Activated CD4-positive, alpha-beta memory T cell treated with anti-CD3 and anti-CD28 coated beads, Interleukin-2, amount 10 ng/mL, durations not matched to agents 7 days and 5 days (primary cell): ENCODE measurements at places on chromosomes 12 and 14. TPM values are rescaled to one million over a fixed set of nuclear protein-coding genes. Genes with fewer than 3 reads are reported as not detected.

GRCh38 chr12:108890208-108890607, 10.3 kb downstream of the DAO start:
- H3K27ac ChIP-seq: no peak overlapping the region
- H3K36me3 ChIP-seq: peaks cover 2% of the 10 kb centered on the region
- H3K4me3 ChIP-seq: no peak overlapping the region
- H3K27me3 ChIP-seq: peaks cover 5% of the 10 kb centered on the region
- H3K4me1 ChIP-seq: no peaks in the 10 kb centered on the region

DNA sequence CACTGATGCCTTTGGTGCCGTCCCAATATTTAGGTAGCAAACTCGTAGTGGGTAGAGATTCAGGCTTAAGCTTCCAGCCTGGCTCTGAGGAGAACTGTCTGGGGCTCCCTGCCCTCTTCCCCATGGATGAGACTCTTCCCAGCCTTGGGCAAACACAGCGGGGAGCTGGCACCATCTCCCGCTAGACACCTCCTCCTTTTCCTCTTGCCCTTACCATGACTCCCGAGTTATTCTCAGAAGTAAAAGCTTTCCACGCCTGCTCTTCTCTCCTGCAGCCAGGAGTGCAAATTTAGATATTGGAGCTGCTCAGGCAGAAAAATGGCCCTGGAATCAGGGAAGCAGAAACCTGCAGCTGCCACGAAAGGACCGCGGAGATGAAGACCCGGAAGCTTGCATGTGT, 45.6 kb upstream of the RBM19 start:
- no peaks in the 10 kb centered on the region for H3K36me3 ChIP-seq
- no peak for DNase-seq
- no peaks in the 10 kb centered on the region for H3K4me1 ChIP-seq
- H3K4me3 ChIP-seq: no peak overlapping the region
- no peak overlapping the region for H3K27ac ChIP-seq

DNA sequence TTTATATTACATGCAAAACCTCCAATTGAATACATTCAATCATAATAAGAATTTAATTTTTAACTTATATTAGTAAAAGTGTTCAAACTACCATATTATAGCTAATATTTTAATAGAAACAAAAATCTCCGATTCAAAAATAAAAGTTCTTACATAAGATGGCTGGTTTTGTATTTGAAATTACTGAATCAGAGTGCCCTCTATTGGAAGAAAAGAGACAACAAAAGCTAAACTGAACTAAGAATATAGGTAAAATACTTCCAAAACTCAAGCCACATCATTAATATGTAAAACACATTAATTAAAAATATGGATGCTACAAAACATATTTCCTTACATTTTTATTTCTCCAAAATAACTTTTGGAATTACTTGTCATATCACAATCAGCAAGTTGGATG, 120.3 kb downstream of the GARIN6 start:
- no peak for DNase-seq
- H3K4me1 ChIP-seq: no peaks in the 10 kb centered on the region
- H3K36me3 ChIP-seq: no peaks in the 10 kb centered on the region
- no peaks in the 10 kb centered on the region for H3K27me3 ChIP-seq

- peaks cover 37% of the 10 kb centered on the region for H3K4me1 ChIP-seq
- peaks cover 19% of the 10 kb centered on the region for H3K36me3 ChIP-seq
- DNase-seq: no peak
- H3K27me3 ChIP-seq: peaks cover 21% of the 10 kb centered on the region
- H3K27ac ChIP-seq: peak overlapping the region; percentile 52
These were observed 356 bp upstream of the ZC3H14 start for GRCh38 chr14:88562532-88562830.

DNA sequence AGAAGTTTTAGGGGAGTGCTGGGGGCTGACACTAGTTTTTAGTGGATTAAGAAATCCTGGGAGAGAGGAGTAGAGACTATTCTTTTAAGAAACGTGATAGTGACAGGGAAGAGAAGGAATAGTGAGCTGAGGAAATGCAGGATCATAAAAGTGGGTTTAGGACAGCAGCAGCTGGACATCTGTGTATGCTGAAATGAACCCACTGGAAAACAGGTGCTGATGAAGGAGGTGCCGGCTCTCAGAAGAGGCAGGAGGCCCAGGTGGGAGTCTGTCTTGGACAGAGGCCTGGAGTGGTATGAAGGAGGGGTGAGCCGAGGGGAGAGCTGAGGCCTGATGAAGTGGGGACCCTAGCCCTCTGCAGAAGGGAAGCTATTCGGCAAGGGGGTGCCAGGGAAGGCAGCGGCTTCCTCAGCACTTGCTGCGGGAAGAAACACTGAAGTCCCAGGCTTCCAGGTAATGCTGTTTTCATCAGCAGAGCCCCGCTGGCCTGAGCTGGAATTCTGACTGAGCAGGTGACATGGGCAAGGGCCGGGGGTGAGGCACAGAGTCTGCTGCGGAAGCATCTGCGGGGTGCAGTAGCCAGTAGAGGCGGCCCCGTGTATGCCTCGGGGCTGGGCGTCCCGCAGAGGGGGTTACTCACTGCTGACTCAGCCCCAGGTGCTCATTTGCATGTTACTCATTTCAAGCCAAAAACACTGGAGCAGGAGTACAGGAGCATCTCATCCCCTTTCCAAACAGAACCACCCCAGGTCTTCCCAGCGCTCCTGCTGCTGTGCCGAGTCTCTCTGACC, 89.7 kb downstream of the TMCC3 start:
- H3K36me3 ChIP-seq: no peaks in the 10 kb centered on the region
- peaks cover 10% of the 10 kb centered on the region for H3K4me1 ChIP-seq
- peaks cover 30% of the 10 kb centered on the region for H3K27me3 ChIP-seq
- no peak overlapping the region for H3K27ac ChIP-seq
- DNase-seq: no peak

- DNase-seq: peak; percentile 58
- peaks cover 18% of the 10 kb centered on the region for H3K4me1 ChIP-seq
- H3K27ac ChIP-seq: no peak overlapping the region
- peaks cover 2% of the 10 kb centered on the region for H3K36me3 ChIP-seq
These were observed 903 bp upstream of the NT5DC3 start for GRCh38 chr12:103841690-103842584.

- no peaks in the 10 kb centered on the region for H3K36me3 ChIP-seq
- no peaks in the 10 kb centered on the region for H3K4me1 ChIP-seq
- H3K4me3 ChIP-seq: no peak overlapping the region
- no peak for DNase-seq
These were observed 61.1 kb upstream of the FLRT2 start for GRCh38 chr14:85468816-85469215.

- H3K36me3 ChIP-seq: peaks cover 14% of the 10 kb centered on the region
- peaks cover 38% of the 10 kb centered on the region for H3K4me1 ChIP-seq
- H3K4me3 ChIP-seq: peak within 1 kb of the TSS; percentile 79
- peak; percentile 97 for DNase-seq
- peak within 1 kb of the TSS; percentile 82 for H3K27ac ChIP-seq
These were observed at the start of gene BICDL1 for GRCh38 chr12:119988472-119989360. Gene BICDL1, plus strand, starts transcription at chr12:119989236. Its CDS starts 633 bp downstream, at chr12:119989869.

- no peaks in the 10 kb centered on the region for H3K27me3 ChIP-seq
- DNase-seq: no peak
- H3K27ac ChIP-seq: no peak overlapping the region
- H3K36me3 ChIP-seq: no peaks in the 10 kb centered on the region
These were observed 150.6 kb downstream of the CCDC59 start for GRCh38 chr12:82207556-82207955.

DNA sequence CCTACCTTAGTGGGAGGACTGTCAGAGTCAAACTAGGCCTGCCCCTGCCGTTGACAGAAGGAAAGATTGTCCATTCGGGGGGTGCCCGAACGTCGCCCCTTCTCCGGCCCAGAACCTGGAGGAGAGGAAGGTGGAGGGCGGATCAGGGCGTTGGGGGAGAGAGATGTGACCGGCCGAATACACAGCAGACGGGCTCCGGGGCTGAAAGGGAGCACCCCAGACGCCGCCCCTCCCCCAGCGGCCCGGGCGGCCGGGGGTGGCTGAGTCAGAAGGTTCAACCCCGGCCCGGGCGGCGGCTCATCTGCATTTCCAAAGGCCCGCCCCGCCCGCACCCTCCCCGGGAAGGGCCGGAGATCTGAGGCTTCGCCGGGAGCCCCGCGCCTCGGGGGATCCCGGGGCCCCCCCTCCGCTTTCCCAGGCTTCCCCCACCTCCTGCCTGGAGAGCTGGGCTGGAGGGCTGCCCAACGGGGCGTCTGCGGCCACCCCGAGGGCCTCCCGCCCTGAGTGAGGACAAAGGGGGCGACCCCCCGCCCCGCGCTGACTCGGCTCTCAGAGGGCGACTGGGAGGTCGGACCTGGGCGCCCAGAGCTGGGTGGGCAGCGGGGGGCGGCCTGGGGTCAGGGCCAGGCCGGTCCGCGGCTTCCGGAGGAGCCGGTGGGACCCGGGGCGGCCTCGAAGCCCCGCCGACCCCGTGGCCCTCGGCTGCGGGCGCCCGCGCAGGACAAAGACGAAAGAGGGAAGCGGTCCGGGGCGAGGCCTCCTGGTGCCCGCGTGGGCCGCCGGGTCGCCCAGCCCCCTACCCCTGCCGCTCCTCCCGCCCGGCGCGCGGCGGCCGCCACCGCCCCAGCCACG, 3.7 kb upstream of the SETD1B start:
- no peaks in the 10 kb centered on the region for H3K27me3 ChIP-seq
- H3K4me1 ChIP-seq: peaks cover 32% of the 10 kb centered on the region
- peak overlapping the region; percentile 92 for H3K27ac ChIP-seq
- peaks cover 46% of the 10 kb centered on the region for H3K36me3 ChIP-seq
- peak overlapping the region; percentile 84 for H3K4me3 ChIP-seq

- no peak overlapping the region for H3K27ac ChIP-seq
- peaks cover 30% of the 10 kb centered on the region for H3K4me1 ChIP-seq
- no peak overlapping the region for H3K4me3 ChIP-seq
- no peaks in the 10 kb centered on the region for H3K27me3 ChIP-seq
- DNase-seq: no peak
These were observed 158.0 kb downstream of the ETV6 start for GRCh38 chr12:11807458-11807857.

DNA sequence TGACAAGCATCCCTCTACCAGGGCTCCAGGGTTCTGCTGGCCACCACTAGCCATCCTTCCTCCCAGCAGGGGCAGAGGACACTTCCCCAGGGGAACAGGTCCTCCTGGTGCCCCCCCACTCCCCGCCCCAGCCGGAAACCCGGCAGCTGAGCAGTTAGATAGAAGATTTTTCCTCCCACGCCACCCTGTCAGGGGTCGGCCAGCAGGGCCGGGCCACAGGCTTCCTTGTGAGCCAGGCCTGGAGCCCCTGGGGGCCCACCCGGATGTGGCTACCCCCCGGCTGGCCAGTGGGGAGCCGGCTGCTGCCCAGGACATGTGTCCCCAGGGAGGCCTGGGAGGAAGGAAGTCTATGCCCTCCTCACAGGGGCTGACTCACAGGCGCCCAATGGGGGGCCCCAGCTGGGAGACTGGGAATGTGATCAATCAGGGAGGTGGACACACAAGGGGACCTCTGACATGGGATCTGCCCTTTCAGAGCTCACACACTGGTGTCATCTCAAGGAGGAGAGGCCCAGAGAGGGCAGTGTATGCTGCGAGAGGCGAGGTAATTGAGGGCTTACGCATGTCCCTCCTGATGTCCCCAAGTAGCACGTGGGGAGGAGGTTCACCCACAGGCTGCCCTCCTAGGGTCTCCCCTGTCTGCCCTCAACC, 4.2 kb downstream of the SH2B3 start:
- peaks cover 8% of the 10 kb centered on the region for H3K36me3 ChIP-seq
- peaks cover 70% of the 10 kb centered on the region for H3K4me1 ChIP-seq
- H3K27me3 ChIP-seq: no peaks in the 10 kb centered on the region
- no peak for DNase-seq
- H3K4me3 ChIP-seq: peak overlapping the region; percentile 7

DNA sequence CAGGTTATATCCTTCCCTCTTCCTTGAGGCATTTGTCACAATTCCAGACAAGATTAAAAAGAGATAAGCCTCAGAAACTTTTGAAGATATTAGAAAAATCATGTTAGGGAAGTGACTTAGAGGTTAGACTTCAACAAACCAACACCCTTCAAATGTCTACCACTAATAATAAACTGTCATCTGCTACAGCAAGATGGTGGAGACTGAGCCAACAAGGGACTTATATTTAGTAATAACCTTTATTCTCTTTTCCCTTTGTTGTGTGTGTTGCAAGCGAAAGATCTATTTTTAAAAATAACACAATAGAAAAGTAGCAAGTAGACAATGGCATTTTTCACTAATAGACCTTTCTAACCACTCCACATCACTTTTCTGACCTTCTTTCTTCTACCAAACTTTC, 28.6 kb downstream of the PRICKLE1 start:
- no peaks in the 10 kb centered on the region for H3K4me1 ChIP-seq
- no peak overlapping the region for H3K27ac ChIP-seq
- no peak overlapping the region for H3K4me3 ChIP-seq

DNA sequence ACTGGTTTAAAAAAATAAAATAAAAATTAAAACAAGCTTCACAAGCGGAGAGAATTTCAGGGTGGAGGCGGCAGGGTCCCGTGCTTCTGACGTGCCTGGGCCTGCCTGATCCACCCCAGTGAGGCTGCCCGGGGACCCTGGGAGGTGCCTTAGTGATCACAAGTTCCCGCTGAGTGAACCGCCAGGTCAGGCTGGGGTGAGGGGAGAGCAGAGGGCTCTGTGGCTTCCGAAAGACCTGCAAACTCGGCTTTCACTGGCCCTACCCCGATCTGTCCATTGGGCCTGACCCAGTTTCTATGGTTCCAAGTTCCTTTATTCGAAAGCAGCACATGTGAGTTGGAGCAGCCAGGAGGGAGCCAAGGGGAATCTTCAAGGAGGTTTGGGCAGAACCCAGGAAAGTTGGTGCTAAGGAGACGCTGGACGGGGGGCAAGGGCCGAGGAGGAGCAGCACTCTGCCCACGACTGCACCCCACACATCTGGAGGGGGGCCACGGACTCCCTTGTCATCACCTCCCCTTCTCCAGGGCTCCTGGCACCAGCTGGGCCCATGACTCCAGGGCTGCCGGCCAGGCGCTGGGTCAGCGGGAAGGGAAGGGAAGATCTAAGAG, 12.9 kb downstream of the MMP14 start:
- no peak overlapping the region for H3K27ac ChIP-seq
- DNase-seq: no peak
- H3K27me3 ChIP-seq: peaks cover 13% of the 10 kb centered on the region
- no peaks in the 10 kb centered on the region for H3K36me3 ChIP-seq

The DNAI7 gene
- not detected for total RNA-seq

The SIVA1 gene
- total RNA-seq: 87.0 TPM

The PTHLH gene
- total RNA-seq: not detected
